Cortex of kidney (tissue), 1 donor: ENCODE measurements at places on chromosomes 2 and 18.

- no peak for DNase-seq
Measured at GRCh38 chr2:203240491-203240890, 1.7 kb downstream of the CYP20A1 start.

DNA sequence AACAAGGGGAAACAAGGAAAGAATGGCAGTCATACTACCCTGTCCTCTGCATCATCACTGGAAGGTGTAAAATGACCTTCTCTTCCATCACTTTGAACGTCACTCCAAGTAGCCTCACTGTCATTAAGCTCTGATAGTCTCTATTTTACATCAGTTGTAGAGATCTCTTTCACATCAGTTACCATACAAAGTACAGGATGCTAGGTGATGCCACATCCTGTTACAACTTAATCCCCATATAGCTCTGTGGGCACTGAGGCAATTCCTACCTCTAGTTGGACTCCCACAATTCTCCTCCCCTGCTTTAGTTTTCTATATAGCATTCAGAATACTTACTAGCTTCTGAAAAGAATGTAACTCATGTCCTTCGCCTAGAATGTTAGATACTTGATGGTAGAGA is 55.1 kb upstream of the TTC27 start:
- DNase-seq, result no peak

- no peak for DNase-seq
Measured at GRCh38 chr2:171394164-171394740, 39.5 kb downstream of the METTL8 start.

- DNase-seq, result no peak
Measured at GRCh38 chr18:33606621-33607020, 28.6 kb downstream of the ASXL3 start.

GRCh38 chr18:7601936-7602335 is 34.8 kb downstream of the PTPRM start:
- no peak for DNase-seq

- no peak for DNase-seq
Measured at GRCh38 chr2:43328832-43329231, 102.4 kb upstream of the ZFP36L2 start.

- no peak for DNase-seq
Measured at GRCh38 chr2:165745916-165746315, 48.1 kb downstream of the GALNT3 start.

DNA sequence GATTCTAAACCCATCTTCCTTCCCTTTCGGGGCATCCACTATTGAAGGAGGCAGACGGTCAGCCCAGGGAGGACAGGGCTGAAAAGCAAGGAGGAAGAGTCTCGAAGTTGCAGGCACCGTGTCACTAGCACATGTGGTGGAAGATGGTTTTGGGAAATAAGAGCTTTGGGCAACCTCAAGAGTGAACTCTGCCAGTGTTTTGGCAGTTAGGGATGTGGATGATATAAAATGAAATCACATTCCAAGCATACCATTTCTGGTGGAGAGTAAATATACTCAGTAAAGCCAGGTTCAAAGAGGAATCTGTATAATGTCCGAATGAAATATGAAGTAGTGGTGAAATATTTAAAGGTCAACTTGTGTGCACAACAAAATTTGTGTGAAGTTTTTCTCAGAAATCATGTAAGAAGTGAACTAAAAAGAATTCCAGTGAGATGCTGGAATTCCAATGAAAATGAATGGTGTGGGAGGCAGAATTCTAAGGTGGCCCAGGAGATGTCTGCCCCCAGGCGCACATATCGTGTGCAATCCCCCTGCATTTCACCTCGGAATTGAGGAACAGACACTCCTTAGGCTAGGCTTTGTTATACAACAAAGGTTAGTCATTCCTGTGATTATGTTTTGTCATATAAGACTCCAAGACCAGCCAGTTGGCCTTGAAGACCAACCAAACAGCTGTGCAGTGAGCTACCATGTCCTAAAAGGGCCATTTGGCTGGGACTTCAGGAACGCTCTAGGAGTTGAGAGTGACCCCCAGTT is 147.1 kb downstream of the SH3BP4 start:
- no peak for DNase-seq

- DNase-seq, result no peak
Measured at GRCh38 chr2:46942891-46943626, 27.5 kb upstream of the MCFD2 start.

GRCh38 chr2:96895032-96895745 is 25.3 kb upstream of the SEMA4C start:
- no peak for DNase-seq

GRCh38 chr2:144239306-144239705 is 280.6 kb downstream of the ZEB2 start:
- DNase-seq, result no peak

DNA sequence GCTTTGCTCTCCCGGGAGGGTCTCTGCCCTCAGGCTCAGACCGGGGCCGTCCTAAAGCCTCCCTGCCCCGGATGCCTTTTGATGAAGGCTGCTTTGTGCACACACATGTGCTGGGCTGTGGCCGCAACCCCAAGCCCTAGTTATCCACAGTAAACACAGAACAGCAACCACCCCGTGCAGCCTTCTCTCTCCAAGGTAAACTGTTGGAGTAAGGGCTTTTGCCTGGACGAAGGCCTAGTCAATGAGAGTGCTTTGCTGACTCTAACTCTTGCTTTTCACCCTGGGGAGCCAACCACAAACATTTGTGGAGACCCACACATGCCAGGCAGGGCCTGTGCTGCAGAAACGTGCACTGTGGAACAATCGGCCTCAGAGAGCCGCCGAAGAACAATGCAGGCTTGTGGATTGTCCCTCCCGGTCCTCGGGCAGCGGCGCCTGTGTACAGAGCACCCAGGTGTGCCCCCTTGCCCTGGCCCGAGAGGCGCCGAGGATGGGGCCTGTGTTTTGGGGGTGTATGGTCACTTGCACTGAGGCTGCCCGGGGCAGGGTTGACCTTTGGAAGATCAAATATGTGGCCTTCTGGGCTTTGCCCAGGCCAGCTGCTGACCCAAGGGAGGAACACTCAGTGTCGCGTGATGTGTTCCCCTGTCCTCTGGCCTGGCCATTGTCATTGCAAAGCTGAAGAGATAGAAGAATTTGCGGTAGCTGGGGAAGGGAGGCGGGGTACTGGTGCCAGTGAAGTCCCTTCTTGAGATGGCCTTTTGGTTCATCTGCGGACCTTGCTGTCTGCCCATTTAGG is 37.0 kb downstream of the CTIF start:
- DNase-seq, result no peak
